Right kidney (tissue), 9 donors: ENCODE measurements at places on chromosomes 1 and 21.

GRCh38 chr1:76137746-76138145 lies 63.2 kb downstream of the ST6GALNAC3 start:
- no peak for DNase-seq

DNA sequence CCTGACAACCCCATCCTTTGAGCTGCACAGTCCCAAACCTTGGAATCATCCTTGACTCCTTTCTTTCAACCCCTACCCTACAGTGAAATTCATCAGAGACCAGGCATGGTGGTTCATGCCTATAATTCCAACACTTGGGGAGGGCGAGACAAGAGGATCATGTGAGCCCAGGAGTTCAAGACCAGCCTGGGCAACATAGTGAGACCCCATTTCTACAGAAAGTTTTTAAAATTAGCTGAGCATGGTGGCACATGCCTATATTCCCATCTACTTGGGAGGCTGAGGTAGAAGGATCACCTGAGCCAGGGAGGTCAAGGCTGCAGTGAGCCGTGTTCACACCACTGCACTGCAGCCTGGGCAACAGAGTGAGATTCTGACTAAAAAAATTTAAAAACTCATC lies 34.5 kb downstream of the RERE start:
- no peak for DNase-seq

- no peak for DNase-seq
Observed at GRCh38 chr1:28887419-28887834, 26.9 kb upstream of the EPB41 start.

GRCh38 chr21:30081506-30081905 lies 85.1 kb downstream of the CLDN17 start:
- no peak for DNase-seq

GRCh38 chr1:192830595-192831246 lies 21.9 kb downstream of the RGS2 start:
- no peak for DNase-seq

DNA sequence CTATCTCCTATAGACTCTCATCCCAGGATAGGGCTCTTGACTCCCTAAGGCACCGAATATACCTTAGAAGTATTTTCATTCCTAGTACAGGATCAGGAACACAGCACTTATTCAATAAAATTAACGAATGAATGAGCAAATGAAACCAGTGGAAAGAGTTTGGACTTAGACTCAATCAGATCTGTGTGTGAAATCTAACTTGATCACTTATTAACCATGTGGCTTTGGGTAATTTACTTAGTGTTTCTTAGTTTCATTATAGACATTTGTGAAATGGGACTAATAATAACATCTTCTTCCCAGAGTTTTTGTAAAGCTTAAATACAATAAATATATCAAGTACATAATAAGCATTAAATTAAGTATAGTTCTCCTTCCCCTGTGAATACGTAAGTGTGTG lies 230.1 kb downstream of the ADGRL2 start:
- no peak for DNase-seq
